ENCODE measurements at places on chromosomes 3 and 15.

GRCh38 chr3:53155760-53156159, 5.2 kb upstream of the PRKCD start:
- no peak for DNase-seq

GRCh38 chr15:64232400-64232799, 69.6 kb upstream of the PPIB start:
- no peak for DNase-seq

DNA sequence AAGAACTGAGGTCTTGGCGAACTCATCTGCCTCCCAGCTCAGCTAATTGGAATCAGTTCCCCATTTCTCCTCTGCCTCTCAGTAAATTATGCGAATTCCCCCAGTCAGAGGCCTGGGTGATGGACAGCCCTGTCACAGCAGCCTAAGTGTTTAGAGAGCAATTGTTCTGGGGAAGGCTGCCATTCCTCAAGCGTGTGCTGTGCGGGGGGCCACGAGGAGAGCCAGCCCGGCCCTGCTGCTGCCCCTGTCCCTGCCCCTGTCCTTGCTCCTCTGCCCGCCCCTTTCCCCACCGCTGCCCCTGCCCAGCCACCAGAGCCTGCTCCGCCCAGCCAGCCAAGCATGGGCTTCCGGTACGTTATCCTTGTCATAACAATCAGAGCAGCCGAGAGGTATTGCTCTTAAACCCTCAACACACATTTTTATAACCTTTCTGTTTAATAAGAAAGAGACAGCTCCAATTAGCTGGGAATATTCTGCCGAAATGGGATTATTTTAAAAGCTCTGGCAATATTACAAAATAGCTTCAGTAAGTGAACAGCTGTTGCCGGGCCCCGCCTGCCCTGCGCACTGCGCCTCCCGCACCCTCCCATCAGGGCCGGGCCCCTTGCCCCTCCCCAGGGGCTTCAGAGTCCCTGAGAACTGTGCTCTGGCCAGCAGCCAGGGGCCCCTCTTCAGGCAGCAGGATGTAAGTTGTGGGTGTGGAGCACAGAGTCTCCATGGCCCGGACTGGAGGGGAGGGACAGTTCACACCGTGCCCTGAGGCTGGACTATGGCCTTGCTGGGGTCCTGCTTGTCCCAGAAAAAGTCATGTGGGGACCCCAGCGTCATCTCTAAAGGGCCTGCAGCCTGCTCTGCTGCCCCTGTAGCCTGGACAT, 12.4 kb upstream of the CACNA2D2 start:
- no peak for DNase-seq

- no peak for DNase-seq
These were observed 145.6 kb upstream of the GMNC start for GRCh38 chr3:191008074-191008473.

DNA sequence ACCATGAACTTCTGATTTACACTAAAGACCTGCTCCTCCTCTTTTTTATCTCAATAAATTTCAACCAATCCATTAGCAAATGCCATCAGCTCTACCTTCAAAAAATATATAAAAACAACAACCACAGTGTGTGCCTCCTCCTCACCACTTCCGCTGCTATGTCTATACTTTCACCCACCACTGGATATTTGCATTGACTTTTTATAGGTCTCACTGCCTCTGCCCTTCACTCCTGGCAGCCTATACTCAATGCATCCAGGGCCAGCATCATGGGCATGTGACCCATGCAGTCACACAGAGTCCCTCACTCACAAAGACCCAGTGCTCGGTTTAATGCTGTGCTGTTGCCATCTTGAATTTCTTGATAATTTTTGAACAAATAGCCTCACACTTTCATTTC, 53.5 kb upstream of the CCDC54 start:
- no peak for DNase-seq

GRCh38 chr3:186152361-186152798, 43.5 kb upstream of the ETV5 start:
- no peak for DNase-seq

DNA sequence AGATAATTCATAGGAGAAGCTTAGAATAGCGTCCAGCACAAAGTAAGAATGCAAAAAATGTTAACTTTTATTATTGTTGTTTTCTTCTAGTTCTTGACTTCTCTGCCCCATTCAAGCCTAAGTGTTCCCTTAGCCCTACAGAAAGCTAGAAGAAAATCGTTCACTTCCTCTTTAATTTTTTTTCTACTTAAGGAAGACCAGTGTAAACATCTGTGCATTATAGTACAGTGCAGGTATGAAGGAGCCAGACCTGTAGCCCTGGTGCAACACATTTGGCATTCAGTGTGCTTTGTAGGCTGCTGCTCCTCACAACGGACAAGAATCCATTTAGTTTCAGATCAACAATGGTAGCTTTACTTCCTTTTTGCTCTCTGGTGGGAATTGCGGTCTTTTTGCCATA, 127.8 kb upstream of the SLC7A14 start:
- DNase-seq = no peak

DNA sequence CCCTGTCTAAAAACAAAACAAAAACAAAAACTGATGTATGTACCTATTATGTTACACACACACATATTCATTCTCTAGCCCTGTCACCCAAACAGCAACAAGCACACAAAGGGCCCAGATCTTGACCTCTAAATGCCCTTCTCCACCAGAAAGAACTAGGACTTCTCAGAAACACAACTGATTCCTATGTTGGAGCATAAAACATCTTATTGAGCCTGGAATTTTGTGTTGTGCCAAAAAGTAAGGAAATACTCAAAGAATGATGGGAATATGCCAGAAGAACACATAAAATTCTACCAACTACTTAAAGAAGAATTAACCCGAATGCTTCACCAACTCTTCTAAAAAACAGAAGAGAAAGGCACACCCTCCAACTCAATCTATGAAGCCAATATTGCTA, 66.7 kb upstream of the OCA2 start:
- no peak for DNase-seq

GRCh38 chr3:77780278-77780996, 740.5 kb downstream of the ROBO2 start:
- DNase-seq = peak; percentile 89

GRCh38 chr3:41239587-41239986, 40.3 kb downstream of the CTNNB1 start:
- DNase-seq = no peak

- DNase-seq = peak; percentile 32
These were observed 154.3 kb downstream of the GOLIM4 start for GRCh38 chr3:167941234-167941995.

DNA sequence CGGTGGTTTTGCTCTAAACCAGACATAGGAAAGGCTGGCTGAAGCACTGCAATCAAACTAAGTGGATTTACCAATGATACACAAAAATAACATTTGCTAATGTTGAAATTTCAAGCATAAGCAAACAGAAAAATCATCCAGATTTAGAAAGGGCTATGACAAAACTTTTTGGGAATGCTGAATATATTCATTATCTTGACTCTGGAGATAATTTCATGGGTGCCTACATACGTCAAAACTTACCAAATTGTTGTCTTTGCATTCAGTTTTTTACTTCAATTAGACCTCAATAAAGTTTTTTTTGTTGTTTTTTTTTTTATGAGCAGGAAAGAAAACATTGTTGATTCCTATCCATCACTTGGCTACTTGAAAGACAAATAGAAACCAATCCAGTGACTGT, 140.8 kb downstream of the NR2E3 start:
- no peak for DNase-seq

DNA sequence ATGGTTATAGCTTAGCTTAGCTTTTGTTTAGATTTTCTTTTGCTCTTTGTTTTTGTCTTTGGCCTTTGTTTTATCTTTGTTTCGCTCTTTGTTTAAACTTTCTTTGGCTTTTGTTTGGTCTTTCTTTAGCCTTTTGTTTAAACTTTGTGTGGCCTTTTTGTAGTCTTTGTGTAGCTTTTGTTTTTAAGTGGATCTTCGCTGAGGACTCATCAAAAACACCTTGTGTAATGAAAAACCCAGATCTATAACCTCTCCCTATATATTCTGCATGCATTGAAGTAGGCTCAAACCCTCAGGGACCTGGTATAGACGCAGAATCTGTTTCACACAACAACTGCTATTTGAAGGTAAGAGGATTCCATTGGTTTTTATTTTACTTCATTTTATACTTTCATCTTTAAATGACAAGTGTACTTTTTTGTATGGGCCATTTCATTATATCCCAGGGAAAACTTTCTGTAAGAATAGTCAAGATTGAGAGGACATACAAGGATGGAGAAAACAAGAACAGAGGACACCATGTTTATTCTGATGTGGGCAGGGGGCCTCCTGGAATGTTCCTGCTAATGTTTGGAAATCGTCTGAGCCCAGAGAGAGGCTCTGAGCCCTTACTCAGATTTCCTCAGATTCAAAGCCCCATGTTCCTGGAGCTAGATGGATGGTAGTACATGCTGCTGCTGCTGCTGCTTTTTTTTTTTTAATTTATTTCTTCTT, at the start of gene MOBP:
MOBP (plus strand) TSS at position 287 of the 714 bp plus-strand sequence. CDS start 34,390 bp downstream, outside the sequence.
- no peak for DNase-seq

DNA sequence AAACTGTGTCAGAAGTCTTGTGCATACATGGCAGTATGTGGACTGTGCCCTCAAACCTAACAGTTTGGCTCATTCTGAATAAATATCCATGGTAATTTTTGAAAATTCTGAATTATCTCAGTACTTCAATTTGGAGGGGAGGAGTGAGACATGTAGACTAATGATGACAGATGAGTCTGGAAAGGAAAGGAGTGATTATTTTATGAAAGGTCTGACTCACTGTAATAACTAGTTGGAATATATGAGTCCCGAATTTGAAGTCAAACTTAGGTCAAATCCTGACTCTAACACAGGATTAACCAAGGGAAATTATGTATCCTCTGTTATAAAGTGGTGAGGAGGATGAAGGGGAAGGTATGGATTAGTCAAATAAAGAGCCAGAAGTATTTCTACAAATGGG, 38.6 kb downstream of the SUCNR1 start:
- no peak for DNase-seq

GRCh38 chr3:143414571-143415253, 295.1 kb downstream of the CHST2 start:
- DNase-seq = no peak

- DNase-seq = no peak
These were observed 204.9 kb downstream of the STAG1 start for GRCh38 chr3:136547293-136547692.

DNA sequence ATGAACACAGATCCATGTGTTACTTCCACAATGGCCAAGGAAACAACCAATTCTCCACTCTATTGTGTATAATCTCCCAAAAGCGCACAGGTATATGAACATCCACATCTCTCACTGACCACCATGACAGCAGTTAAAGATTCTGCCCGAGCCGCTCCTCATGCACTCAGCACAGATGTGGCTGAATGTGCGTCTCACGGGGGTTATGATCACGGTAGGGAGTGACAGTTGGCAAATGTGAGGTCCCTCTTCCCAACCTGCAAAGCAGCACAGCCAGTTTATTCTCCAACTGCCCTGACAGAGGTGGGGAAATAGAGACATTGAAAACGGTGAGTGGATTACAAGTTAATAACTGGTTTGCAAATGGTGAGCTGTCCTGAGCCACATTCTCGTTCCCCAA, 17.6 kb downstream of the FOXP1 start:
- no peak for DNase-seq

DNA sequence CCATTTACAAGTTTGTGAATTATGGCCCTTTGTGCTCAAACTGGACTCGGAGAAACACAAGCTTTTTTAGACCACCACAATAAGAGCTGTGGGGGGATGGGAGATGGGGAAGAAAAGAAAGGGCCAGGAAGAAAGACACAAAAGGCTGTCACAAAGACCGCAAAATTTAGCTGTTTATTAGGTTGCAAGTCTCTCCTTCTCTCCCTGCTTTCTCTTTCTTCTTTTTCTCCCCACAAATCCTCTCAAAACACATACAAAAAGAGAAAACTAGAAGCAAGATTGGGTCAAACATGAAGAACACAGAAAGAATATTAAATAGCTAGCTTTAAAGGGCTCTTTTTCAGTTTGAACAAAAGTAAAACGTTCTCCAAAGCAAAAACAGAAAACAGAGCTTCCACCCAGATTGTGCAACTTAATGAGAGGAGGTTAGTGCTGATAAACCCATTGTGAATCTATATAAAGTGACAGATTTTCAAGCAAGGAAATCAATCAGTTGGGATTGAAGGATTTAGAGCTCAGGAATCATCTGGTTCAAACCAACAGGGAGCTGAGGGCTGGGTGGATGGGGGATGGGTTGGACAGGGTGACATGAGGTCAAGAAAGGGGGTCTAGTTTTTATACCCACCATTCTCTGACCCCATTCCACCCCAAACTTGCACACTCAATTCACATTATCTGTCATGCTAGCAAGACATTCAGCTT, 87.3 kb downstream of the DHX30 start:
- peak; percentile 83 for DNase-seq

DNA sequence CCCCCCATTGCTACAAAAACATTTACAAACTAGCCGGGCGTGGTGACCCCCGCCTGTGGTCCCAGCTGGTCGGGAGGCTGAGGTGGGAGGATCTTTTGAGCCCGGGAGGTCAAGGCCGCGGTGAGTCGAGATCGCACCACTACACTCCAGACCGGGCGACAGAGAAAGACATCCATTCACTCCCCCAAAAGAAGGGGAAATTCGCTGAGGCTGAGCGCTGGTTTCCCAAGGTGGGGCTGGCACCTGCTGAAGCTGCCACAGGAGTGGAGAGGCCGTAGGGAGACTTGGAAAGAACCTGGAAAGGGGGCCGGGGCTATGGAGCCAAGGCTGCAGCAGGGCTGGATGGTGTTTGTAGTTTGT, 732 bp upstream of the CRTC3 start:
- DNase-seq = no peak

- DNase-seq = no peak
These were observed 139.6 kb upstream of the ADAMTS9 start for GRCh38 chr3:64827431-64827830.
